ENCODE measurements at places on chromosomes 1 and 21.
A peak's percentile ranks its signal among the peaks of the same experiment; 100 is the strongest.

DNA sequence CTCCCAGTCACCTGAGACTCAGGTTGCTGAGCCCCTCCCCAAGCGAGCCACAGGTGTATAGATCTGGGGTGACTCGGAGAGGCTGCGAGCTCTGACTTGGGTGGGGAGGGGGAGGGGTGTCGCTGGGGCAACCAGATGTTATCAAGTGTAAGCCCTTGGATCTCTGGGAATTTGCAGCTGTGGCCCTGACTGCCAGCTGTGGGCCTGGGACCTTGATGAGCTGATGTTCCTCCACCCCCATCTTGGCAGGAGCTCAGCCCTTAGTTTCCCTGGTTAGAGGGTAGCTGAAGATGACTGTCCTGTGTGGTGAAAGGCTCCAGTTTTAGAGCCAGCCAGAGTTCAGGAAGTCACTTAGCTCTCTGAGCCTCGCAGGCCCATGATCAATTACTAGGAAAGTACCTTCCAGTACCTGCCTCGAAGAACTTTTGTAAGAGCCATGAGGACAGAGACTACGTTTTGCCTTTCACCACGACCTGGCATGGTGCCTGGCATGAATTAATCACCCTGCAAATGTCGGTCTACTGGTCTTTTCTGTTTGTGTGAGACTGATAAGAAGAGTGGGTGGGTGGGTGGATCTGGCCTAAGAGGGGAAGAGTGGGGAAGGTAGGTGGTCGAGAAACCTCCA is 55.8 kb downstream of the YARS1 start:
- DNase-seq: peak; percentile 45

- DNase-seq: no peak
Measured at GRCh38 chr1:109112056-109112651, 1.8 kb upstream of the ELAPOR1 start.

- no peak for DNase-seq
Measured at GRCh38 chr1:244653439-244654107, 647 bp downstream of the DESI2 start.

- no peak for DNase-seq
Measured at GRCh38 chr1:233406339-233406960, 78.9 kb downstream of the MAP3K21 start.

DNA sequence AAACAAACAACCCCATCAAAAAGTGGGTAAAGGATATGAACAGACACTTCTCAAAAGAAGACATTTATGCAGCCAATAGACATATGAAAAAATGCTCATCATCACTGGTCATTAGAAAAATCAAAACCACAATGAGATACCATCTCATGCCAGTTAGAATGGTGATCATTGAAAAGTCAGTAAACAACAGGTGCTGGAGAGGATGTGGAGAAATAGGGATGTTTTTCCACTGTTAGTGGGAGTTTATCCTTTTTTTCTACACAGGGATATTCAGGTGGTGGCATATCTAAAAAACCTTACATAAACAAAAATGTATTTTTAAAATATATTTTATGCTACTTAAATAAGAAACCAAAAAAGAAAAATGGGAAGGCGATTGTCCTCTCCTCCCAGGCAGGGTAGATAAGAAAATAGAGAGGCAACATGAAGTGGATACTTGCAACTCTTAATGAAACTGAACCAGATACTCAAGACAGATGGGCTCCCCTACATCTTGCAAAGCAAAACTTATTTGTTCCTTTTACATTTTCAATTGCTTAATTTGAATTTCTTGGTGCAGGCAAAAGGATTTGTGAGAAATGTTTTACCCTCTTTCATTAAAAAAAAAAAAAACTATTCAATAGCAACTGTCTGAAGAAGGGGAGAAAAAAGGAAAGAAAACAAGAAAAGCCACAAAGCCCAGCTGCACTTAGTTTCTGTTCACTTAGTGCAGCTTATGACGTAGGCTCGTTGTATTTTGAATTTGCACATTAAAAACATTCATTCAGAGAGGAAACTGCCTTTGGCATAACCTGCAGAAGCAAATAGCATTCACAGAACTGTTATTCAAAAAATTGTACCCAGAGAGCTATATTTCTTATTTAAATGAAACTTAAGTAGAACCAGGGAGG is 36.9 kb upstream of the RGS1 start:
- DNase-seq: no peak

DNA sequence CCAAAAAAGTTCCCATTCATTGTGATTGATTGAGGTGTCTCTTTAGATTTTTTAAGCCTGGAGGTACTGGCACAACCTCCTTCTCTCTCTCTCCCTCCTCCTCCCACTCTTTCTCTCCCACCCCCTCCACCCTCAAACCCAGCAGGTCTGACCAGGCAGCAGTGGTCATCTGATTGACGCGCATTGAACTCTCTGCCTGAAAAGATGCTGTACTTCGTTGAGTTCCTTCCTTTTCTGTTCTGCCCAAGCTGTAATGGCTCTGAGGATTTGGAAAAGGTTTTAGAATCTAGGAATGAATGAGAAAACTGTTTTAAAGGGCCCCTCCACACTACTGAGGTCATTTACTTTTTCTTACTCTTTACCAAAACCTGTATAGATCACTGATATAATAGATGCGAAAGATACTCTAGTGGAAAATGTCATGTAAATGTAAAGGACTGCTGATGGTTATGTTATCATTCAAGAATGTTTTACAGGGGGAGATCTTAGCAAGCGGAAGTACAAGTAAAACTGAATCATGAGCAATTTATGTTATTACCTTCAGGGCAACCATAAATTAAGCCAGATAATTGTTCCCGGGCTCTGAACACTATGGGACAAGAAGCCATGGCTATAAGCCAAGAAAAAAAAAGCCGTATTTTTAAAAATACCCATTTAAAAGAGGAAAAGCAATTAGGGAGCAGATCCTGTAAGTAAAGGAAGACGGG is 25.2 kb upstream of the DYRK1A start:
- DNase-seq: no peak

- peak; percentile 53 for DNase-seq
Measured at GRCh38 chr1:50968821-50969610, 1.0 kb upstream of the CDKN2C start.

DNA sequence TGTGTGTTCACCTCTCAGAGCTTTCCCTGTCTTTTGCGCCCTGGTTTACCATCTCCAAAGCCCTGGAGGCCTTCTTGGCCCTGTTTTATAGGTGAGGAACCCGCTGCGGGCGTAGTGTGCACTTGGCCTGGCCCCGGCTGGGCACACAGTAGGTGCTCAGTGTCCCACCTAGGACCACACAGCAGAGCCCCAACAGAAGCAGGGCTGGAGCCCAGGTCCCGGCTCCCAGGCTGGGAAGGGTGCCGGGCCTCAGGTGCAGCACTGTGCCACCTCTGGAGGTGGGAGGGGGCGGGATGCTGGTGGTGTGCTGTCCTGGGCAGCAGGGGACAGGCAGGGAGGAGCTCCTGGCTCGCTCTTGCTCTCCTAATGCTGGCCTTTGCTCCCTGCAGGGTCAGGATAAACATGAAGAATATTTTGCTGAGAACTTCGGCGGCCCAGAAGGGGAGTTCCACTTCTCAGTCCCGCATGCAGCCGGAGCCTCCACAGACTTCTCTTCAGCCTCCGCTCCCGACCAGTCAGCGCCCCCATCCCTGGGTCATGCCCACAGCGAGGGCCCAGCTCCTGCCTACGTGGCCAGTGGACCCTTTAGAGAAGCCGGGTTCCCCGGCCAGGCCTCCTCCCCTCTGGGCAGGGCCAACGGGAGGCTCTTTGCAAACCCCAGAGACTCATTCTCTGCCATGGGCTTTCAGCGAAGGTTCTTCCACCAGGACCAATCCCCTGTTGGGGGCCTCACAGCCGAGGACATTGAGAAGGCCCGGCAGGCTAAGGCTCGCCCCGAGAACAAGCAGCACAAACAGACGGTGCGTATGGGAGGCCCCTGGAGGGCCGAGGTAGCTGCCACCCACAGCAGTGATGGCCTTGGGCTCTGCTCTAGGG is 24.8 kb downstream of the COQ8A start:
- no peak for DNase-seq

Measured in stimulated activated CD4-positive, alpha-beta T cell treated with anti-CD3 and anti-CD28 coated beads, Interleukin-2, amount 100 ng/mL, for 24 hours (primary cell).